ENCODE measurements at places on chromosomes 4 and X.

DNA sequence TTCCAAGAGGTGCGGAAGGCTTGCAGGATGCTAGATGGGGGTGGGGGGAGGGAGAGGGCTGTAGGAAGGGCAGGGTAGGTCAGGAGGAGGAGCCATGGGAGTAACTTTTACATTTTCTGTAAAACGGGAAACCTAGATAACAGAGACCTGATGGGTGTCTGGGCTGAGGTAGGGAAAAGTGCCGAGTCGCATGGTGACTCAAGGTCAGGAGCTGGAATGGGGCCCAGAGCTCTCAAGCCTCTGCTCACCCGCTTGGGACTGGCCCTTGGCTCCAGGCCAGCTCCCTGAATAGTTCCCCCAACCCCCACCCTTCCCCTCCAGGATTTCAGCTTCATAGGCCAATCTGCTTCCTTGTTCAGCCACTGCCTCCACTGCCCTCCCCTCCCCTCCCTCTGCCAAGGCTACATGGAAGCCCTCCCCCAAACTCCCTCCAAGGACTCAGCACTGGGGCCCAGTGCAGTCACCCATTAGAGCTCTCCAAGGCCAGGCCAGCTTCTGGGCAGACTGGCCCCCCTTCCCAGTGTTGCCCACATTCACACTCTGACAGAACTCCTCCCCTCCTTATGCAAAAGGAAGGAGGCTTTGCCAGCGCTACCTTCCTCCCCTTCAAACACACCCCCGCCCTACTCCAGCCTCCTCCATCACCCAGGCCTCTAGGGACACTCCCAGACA, 43.6 kb downstream of the TSC22D3 start:
- DNase-seq, result no peak

GRCh38 chr4:66000510-66001117, 330.3 kb upstream of the EPHA5 start:
- DNase-seq, result no peak

DNA sequence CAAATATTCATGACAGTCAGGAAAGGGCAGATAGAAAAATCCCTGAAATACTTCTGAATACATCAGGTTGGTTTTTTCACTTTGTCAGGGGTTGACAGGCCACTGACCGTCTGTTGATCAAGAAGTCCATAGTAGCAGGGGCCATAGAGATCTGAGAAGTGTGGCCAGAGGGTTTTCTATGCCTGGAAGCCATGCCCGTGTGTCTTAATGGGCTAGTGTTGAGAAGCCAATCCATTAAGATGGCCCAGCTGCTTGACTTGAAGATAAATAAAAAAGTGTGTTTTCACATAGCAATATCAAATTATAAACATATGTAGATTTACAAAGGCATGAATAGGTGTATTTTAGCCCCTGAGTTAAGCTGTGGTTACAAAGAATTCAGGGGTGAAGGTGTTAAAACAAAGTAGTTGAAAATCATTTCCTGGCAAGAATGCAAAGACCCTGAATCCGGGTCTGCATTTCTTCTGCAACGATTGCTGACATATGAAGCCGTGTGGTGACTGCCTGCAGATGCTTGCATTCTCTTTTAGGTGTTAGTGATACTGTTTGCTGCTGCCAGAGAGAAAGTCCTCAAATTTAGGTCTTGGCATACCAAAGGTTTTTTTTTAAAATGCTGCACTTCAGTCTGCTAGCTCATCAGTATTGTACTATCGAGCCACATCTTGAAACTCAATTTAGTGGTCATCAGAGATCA, 9.3 kb upstream of the LIMCH1 start:
- DNase-seq, result no peak

DNA sequence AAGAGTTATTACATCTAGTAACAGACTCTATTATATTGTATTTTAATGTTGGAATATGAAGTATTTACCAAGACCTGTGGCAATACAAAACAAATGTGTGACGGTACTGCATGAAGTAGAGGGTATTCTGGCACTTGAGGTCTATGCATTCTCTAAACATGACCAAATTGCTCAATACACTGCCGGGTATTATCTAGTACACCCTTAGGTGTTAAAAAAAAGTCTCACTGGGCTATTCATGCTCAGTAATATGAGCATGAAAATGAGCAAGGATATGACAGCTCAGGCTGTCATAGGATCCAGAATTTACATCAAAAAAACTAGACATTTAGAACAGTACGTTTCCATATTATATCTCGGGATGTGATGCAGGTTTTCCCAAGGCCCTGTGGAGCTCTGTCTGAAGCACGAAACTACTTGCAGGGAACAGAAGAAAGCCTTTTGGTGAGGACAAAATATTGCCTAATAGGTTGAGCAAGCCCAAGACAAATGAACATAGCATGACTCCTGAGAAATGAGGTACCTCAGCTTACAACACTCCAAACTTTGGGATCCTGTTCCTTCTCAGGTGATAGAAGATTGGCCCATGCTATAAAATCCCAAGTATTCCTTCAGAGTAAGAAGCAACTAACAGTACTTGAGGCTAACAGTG, 74.1 kb upstream of the MAOA start:
- DNase-seq, result no peak

DNA sequence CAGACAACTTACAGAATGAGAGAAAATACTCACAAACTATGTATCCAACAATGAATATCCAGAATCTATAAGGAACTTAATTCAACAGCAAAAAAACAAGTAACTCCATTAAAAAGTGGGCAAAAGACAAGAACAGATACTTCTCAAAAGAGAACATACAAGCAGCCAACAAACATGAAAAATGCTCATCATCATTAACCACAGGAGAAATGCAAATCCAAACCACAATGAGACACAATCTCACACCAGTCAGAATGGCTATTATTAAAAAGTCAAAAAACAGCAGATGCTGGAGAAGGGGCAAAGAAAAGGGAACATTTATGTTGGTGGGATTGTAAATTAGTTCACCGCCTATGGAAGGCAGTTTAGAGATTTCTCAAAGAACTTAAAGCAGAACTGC, 150.3 kb downstream of the FGF16 start:
- DNase-seq, result no peak
